Mucosa of descending colon (tissue), 3 donors: ENCODE measurements at places on chromosomes 6 and 20. TPM values are rescaled to one million over a fixed set of nuclear protein-coding genes. Genes with fewer than 3 reads are reported as not detected.
A peak's percentile ranks its signal among the peaks of the same experiment; 100 is the strongest.

DNA sequence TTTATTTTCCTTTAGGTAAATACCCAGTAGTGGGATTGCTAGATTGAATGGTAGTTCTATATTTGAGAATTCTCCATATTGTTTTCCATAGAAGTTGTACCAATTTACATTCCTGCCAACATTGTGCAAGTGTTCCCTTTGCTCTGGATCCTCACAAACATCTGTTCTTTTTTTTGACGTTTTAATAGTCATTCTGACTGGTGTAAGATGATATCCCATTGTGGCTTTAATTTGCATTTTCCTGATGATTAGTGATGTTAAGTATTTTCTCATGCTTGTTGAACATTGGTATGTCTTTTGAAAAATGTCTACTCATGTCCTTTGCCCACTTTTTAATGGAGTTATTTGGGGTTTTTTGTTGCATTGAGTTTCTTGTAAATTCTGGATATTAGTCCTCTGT lies 85.6 kb downstream of the UBE3D start:
- no peak for DNase-seq

DNA sequence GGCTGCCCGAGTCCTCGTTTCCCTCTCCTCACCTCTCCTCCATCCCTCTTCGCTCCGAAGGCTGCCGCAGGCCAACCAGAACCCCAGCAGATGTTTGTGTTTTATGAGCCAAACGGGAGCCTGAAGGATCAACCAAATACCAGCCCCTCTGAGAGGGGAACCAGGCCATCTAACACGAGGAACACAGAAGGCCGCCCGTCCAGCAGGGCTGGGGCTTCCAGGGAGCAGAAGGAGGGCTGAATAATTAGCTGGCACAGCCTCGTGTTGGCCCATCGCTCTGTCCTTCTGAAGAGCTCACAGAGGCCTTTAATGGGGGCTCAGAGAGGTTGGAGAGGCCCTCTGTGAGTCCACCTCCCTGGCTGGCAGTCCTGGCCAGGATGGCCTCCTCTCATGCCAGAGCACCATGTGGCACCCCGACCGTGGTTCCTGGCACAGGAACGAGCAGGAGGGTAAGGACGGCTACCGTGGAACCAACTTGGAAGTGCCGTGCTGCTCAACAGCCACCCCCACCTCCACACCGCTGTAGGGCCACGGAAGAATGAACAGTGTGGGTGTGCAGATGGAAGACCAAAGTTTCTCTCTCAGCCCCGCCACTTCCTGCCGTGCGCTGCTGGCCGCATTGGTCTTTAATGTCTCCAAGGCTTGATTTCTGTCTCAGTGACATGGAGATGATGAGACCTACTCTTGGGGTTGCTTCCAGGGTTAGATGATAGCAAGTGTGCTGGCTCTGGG lies 155.2 kb downstream of the SCML4 start:
- no peak for DNase-seq

- no peak for DNase-seq
These were observed 2.3 kb upstream of the EPB41L1 start for GRCh38 chr20:36152261-36152660.

GRCh38 chr6:1242446-1242845 lies 69.5 kb upstream of the FOXQ1 start:
- DNase-seq: no peak

GRCh38 chr20:329851-330232 lies 4.5 kb downstream of the SOX12 start:
- peak; percentile 28 for DNase-seq

DNA sequence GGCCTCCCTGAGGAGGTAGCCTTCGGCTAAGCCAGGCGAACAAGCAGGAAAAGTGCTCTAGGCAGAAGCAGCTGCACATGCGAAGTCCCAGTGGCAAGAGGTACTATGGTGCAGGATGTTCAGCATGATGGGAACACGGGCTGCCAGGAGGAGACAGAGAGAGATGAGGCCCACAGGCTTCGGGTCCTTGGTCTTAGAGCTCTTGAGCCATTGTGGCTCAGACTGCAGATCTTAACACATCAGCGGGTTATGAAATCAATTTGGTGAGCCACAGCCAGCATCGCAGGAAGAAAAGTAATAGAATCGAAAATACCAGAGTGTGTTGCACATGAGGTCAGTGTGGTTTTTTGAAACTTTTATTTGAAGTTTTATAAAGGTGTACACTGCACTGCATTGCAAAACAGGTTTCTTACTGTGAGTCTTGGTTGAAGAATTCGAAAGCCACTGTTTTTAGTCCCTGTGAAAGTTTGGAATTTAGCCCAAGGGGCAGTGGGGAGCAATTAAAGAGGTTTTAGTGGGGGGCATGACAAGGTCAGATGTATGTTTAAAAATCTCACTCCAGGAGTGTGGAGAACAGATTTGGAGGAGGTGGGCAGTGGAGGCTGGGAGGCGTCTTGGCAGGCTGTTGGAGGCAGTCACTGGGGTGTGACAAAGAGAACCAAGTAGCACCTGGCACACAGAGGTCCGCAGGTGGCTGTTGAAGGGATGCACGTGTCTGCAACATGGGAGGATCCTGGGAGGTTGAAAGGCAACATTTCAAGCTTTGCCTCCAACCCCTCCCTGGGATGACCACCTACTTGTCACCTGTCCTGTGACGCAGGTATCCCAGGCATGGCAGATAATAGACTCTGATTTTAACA lies 69.3 kb downstream of the EYA2 start:
- DNase-seq: no peak

DNA sequence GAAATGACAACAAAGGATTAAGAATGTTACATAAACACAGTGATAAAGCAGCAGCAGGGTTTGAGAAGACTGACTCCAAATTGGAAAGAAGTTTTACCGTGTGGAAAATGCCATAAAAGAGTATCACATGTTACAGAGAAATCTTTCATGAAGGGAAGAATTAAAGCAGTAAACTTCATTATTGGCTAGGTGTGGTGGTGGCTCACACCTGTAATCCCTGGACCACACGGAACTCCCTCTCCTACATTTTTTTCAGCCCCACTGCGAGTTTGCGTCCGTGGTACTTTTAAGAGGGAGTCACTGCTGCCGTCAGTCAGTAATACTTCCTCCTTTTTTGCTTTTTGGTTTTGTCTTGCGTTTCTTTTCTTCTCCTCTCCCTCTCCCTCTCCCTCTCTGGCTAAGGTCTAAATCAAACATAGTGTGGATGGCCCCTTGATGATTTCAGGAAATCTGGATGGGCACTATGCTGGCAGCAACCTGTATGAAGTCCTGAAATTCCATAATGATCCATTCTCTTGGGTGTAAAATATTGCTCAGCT lies 112.3 kb downstream of the MAN1A1 start:
- DNase-seq: no peak

Gene HDGFL1
- total RNA-seq: not detected
